ENCODE measurements at places on chromosomes 16 and 17.

DNA sequence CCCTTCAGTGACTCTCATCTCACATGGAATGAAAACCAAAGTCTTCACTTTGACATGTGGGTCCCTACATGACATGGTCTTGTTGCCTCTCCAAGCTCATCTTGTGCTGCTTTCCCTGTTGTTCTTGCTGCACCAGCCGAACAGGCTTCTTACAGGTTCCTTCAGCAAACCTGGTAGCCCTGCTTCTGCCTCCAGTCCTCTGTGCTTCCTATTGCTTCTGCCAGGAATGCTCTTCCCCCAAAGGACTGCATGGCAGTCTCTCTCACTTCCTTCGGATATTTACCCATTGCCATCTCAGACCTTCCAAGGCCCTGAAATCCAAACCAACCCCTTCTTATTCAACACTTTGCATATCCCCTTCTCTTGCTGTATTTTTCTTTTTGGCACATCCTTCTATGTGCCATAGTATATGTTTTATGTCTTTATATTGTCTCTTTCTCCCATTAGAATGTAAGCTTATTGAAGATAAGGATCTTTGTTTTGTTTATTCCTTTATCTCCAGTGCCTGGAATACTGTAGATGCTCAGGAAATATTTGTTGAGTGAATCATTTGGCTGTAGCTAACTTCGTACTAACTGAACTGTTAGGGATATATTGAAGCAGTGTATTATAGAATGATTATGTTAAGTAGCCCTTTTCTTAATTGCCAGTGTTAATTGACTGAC is 57.9 kb upstream of the SLC12A3 start:
- DNase-seq: no peak

DNA sequence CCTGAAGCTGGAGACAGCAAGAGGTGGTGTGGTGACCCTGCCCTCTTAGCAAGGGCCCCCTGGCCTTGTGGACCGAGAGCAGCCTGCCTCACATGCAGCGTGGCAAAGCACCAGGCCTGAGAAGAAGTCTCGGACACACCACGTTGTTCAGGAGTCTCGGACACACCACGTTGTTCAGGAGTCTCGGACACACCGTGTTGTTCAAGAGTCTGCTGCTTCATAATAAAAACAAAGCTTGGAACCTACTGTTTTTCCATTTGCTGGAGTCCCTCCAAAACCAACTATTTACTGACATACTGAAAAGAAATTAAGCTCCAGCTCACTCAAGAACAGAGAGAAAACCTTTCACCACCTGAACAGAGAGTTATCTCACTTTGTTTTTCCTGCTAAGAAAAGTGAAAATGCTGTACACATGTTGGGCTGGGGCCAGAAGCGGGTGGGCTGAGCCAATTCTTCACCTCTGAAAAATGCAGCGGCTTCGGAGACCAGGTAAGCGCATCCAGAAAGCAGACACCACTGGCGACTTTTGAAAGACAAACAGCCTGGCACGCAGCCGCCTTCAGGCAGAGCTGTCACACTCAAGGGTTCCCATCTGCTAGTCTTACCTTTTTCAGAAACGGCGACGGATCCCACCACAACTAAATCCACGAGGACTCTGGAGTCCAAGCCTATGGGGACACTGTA is 8.9 kb downstream of the MTHFSD start:
- no peak for DNase-seq

DNA sequence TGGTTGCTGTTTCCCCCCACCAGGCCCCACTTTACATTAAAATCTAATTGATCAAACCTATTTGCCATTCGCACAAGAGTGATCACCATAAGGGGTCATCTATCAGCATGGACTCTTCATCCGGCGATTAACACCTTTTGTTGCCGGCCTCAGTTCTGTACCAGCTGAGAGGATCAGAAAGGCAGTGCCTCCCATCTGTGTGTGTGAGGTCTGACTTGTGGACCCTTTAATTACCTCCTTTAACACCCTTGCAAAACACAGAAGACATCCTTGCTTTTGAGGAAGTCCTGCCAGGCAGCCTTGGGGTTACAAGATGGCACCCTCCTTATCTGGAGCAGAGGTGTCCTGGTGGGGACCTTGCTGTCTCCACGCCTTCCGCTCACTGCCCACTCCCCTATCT is 77.2 kb upstream of the IRX3 start:
- no peak for DNase-seq

GRCh38 chr17:75872434-75873351 is 5.7 kb downstream of the TRIM47 start:
- no peak for DNase-seq

- no peak for DNase-seq
Observed at GRCh38 chr17:4893272-4893671, 6.1 kb upstream of the C17orf107 start.

- no peak for DNase-seq
Observed at GRCh38 chr16:56945847-56946527, 14.0 kb downstream of the HERPUD1 start.

- no peak for DNase-seq
Observed at GRCh38 chr16:22781480-22781879, 32.5 kb upstream of the HS3ST2 start.

DNA sequence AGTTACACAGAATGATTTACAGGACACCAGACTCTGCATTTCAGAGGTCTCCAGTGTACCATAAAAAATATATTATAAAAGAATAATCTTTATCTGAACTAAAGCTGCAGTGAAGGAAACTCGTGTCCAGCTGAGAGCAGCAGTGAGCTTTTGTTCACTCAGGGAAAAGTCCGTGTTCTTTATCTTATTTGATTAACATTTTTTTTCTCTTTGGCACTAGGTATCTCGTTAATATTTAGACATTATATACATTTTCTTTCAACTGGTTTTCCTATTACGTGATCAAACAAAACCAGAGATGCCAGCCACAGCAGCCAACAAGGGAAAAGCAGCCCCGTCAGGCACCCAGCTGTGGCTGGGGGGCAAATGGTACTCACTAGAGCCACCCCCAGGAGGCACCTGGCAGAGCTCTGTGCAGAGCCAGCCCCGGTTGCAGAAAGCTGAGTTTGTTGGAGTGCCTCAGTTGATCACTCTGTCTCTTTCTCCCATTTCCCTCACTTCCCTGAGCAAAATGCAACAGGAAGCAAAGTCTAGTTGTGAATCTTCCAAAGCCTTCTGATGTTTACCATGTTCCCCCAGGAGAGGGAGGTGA is 1.1 kb upstream of the HS3ST4 start:
- DNase-seq: no peak

DNA sequence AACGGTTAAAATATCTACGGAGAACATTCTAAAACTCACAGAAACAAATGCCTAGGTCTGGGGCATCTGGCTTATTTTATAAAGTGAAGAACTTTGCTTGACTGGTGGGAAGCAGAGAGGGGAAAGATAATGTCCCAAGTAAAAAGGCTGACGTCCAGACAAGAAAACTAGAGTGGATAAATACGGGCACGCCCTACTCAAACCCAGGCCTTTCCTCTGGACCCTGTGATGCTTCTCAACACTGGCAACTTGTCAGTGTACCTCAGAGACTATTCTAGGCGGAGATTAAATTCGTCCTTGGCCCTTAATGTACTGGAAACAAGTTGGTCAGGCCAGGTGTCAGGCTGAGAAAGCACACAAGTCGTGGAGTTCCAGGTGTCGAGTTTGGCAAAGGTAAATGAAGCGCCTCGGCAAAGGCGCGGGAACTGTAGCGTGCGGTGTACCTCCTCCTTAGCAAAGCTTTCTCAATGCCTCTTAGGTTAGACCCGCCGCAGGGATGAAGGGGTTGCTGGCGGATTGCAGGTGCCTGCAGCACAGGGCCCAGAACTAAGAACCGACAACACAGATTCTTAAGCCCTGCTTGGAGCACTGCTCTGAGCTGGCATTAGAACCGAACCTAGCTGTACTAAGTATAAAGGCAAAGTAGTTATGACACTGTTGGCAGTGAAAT is 668 bp upstream of the UNK start:
- no peak for DNase-seq

GRCh38 chr17:81442791-81443190 is 47.5 kb downstream of the BAHCC1 start:
- no peak for DNase-seq

- DNase-seq: no peak
Observed at GRCh38 chr16:53518550-53519416, 15.8 kb upstream of the AKTIP start.

- DNase-seq: no peak
Observed at GRCh38 chr16:28882551-28883160, 4.4 kb downstream of the ATP2A1 start.

GRCh38 chr17:82696259-82696658 is 2.2 kb downstream of the RAB40B start:
- no peak for DNase-seq

DNA sequence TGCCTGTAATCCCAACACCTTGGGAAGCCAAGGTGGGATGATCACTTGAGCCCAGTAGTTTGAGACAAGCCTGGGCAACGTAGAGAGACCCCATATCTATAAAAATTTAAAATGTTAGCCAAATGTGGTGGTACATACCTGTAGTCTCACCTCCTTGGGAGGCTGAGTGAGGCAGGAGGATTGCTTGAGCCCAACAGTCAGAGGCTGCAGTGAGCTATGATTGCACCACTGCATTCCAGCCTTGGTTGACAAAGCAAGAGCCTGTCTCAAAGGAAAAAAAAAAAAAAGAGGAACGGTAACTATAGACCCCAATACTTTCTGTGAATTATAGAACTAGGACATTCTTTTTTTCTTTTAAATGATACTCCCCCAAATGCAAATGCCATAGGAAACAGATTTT is 1.8 kb upstream of the TMC5 start:
- no peak for DNase-seq

GRCh38 chr16:89120281-89120680 is 26.6 kb downstream of the ACSF3 start:
- no peak for DNase-seq

DNA sequence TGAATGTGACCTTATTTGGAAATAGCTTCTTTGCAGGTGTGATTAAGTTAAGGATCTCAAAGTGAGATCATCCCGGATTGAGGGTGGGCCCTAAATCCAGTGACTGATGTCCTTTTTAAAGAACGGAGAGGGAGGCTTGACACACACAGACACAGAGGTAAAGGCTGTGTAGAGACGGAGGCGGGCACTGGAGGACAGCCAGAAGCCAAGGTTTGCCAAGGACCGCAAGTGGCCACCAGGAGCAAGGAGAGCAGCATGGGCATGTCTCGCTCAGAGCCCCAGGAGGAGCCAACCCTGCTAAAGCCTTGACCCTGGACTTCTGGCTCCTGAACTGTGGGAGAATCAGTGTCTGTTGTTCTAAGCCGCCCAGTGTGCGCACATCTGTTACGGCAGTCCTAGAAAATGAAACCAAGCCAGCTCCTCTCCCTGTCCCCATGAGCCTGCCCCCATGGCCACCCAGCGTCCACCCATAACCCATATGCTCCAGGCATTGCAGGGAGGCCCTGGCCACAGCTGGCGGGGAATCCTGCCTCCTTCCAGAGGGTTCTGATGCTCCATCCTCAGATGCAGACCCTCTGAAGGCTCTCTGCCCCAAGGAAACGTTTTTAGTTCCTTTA is 15.2 kb downstream of the CNGB1 start:
- DNase-seq: no peak

DNA sequence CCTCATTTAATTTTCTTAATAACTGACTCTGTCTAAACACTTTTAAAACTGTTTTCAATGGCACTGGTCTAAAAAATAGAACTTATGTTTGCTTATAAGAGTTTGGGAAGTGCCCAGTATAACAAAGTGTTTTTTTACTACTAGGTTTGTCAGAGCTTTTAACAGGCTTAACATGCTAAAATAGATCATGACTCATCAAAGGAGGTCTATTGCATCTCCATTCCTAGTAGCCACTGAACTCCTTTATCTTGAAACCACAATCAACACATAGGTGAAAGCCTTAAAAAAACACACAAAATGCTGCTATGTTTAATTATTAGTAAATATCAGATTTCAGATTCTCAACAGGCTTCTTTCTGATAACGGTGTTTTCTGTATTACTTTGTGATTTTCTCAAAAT is 196.4 kb upstream of the KIF2B start:
- DNase-seq: no peak

DNA sequence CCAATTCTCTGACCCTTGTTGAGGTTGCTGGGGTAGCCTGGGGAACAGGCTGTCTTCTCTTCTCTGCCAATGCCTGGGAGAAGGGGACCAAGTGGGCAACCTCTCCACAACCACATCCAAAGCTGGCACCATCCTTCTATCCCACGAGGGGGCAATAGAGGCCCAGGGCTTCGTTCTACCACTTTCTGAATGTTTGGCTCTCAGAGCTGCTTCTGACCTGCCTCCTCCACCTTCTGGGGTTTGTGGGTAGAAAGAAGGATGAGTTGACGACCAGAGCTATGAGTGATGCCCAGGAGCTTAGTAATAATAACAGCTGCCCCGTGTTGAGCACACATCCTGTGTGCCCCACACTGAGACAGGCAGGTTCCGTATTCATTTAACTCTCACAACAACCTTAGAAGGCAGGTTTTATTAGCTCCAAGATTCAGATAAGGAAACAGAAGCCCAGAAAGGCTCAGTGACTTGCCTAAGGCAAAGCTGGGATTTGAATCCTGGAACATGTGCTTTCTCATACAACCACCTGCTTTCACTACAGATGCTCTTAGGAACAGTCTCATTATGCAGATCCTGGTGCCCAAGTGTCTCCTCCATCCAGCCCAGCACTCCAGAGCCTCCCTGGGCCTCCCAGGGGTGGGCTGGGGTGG is 11.1 kb downstream of the TSPOAP1 start:
- DNase-seq: no peak

DNA sequence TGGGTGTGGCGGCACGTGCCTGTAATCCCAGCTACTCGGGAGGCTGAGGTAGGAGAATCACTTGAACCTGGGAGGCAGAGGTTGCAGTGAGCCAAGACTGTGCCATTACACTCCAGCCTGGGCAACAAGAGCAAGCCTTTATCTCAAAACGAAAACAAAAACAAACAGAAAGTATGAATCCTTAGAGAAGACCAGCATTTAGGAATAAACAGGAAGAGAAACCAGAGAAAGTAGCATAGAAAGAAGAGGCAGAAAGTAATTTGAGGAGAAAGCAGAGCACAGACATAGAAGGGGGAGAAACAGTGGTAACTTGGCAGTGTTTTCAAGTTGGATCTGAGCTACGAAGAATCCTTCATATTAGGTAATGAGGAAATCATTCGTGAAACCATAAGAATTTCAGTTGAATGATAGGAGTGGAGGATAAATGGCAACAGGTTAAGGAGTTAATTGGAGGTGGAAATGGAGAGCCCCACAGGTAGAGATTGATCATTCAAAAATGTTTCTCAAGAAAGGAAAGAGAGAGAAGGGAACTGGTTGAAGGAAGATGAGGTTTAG is 9.7 kb upstream of the CCL2 start:
- DNase-seq: no peak

DNA sequence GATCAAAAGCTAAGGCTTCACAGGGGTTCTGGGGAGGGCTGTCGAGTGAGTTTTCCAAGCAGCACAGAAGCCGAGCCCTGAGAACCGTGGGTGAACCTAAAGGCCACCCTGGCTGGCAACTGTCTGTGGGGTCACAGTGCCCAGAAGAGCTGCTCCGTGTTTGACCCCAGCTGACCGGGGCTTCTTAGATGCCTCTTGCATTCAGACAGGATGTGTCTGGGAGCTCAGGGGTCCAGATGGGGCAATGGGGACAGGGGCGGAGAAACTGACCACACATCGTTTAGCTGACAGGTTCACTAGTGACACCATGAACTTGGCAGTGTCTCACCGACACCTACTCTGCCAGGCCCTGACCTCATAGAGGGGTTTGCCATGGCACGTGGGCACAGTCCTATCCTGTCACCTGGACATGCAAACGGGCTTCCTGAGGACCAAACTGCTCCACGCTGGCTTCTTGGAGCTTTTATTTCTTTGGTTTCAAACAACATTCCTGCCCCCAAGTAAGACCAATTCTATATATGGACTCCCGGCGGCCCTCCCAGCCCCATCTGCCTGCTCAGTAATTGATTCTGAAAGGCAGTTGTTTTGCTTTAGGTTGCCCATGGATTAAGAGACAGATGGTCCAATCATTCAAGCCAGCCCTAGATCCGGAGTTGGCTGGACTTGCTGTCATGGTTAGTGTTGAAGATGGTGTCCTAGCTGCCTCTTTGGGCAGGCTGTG is 22.2 kb downstream of the WSCD1 start:
- no peak for DNase-seq
